CD4-positive, alpha-beta T cell treated with Interleukin-15 for 1 hour (primary cell): ENCODE measurements at places on chromosomes 5 and 9.
A peak's percentile ranks its signal among the peaks of the same experiment; 100 is the strongest.

- no peak for DNase-seq
These were observed 815 bp downstream of the PDZD2 start for GRCh38 chr5:31639481-31640411.

GRCh38 chr5:151345187-151345807 lies 2.1 kb downstream of the SLC36A2 start:
- DNase-seq, result no peak

DNA sequence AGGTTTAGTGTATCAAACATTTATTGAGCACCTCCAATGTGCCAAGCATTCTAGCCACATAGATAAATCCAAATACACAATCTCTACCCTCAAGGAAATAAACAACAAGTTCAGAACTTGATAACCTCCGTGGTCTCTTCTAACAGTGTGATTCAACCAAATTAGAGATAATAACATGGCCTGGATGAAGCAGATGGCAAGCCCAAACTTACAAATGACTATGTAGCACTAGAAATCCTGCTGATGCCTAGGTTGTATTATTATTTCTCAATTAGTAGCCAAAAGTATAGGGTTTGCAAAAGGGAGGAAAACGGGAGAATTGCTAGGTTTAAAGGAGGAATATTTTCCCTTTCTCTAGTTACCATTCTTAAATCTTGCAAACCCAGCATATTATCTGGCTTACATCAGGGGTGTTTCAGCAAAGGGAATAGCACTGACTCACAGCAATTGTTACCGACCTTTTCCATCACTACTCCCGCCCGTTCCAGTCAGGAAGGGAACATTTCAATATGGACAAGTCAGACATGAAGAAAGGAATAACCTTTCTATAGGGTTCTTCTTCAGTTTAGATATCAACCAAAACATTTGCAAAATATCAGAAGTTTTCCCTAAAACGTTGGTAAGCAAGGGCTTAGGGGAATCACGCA lies 2.3 kb downstream of the DPYSL3 start:
- DNase-seq, result no peak

DNA sequence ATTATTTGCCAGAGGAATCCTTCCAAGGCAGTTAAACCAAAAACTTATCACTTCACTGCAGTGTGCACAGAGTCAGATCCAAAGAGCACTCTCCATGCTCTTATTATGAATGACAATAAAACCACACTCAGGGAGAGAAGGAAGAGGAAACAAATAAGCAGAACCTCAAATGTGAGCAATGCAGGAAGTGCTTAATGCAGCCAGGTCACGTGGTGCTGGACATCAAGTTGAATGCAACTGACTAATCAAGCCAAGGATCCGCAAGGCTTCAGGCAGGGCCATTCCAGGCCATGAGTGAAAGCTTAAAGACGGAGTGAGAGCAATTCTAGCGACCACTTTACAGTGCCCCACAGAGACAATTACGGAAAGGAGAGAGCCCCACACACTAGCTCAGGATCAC lies 230.4 kb upstream of the PUM3 start:
- no peak for DNase-seq

DNA sequence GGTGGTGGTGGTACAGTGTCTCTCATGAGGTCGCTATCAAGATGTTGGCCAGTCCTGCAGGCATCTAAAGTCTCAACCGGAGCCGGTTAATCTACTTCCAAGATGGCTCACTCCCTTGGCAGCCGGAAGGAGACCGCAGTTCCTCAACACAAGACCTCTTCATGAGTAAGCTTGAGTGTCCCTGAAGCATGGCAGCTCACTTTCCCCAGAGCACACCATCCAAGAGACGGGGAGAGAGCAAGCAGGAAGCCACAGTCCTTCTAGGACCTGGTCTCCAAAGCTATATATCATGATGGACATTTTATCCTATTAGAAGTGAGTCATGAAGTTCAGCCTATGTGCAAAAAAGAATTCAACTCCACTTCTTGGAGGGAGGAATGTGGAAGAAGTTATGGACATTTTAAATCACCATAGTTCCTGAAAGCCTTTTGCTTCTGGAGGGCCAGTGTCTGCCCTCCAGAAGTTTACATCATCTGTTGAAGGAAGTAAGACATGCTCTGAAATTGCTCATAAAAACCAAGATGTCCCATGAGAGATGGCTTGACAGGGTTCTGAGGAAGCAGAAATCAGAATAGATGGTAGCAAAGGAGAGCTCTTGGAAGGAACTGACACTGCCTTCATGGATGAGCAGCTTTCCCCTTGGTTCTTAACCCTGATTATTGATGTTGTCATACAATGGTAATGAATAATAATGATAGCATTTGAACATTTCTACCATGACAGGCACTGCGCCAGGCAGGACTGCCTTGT lies 21.3 kb downstream of the GALNT10 start:
- no peak for DNase-seq

- DNase-seq, result no peak
These were observed 627.3 kb upstream of the NUDT12 start for GRCh38 chr5:104189909-104190308.

- DNase-seq, result peak; percentile 81
These were observed 289.5 kb downstream of the DOCK8 start for GRCh38 chr9:503881-504852.

GRCh38 chr5:73674669-73675004 lies 48.6 kb downstream of the ARHGEF28 start:
- DNase-seq, result no peak
